Brain (organoid and tissue), 16 donors: ENCODE measurements at places on chromosomes 16 and 17.

DNA sequence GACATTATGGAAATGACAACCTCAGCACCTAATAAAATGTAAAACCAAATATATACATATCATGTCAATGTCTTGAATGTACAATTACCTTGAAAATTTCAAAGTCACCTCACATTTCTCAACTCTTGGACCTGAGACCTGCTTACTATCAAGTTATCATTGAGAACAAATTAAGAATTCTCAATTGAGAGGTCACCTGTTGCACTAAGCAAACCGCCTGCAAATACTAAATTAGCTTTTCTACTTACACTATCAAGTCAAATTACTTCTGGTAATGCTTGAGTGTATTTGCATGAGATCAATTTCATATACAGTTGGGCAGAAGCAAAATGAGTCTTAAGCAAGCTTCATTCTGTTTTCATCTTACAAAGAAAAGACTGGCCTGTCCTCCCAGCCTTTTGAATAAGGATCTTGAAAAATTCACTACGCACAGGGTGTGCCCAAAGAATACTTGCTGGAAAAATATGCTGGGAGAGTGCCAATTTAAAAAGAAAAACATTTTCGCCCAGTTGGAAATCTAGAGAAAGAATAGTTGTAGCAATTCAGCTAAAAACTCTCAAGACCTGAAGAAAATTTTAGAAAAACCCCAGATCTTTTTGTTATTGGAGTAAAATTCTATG, 35.7 kb downstream of the KANSL1 start:
- peak; percentile 25 for DNase-seq

GRCh38 chr17:1807890-1808289, 21.8 kb downstream of the SMYD4 start:
- DNase-seq, result no peak

DNA sequence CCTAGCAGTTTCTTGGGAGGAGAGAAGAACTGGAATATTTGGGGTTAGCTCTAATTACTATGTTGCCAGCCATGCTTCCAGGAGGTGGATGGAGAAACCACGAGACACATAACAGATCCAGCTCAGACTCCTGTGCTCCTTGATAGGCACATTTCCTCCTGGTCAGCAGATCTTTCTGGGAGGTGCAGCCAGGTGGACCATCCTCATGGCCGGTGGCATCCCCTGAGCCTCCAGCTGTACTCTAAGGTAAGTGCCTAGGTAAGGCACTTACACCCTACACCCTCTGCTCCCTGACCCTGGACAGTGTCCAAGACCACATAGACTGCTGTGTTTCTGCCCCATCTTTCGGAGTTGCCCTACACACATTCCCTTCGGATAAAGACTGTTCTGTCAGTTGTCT, 27.1 kb upstream of the N4BP1 start:
- DNase-seq, result no peak

DNA sequence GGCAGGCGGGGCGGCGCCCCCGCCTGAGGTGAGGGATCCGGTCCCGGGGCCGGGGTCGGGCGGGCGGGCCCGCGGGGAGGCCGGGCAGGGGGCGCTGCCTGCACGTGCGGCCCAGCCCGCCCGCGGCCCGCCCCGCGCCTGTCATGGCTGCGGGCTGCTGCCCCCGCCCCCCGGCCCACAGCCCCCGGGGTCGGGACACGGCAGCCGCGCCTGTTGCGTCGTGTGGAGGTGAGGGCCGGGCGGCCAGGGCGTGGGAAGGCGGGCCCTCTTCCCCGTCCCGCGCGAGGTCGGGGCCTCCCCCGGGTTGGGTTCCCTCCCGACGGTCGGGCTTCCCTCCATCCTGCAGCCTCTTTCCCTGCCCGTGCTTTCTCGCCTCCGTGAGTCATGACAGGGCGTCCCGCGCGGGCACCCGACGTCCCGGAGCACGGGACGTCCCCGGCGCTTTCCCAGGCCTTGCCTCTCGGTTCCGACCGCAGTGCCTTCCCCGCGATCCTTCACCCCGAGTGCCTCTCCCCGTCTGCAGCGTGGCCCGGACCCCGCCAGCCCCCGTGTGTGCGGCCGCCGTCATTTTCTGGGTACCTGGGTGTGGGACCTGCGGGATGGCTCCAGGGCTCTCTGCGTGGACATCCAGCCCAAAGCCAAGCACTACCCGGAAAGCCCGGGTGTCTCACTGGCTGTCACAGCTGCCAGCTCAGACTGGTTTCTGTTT, 76.7 kb downstream of the CHD9 start:
- DNase-seq, result peak; percentile 53

DNA sequence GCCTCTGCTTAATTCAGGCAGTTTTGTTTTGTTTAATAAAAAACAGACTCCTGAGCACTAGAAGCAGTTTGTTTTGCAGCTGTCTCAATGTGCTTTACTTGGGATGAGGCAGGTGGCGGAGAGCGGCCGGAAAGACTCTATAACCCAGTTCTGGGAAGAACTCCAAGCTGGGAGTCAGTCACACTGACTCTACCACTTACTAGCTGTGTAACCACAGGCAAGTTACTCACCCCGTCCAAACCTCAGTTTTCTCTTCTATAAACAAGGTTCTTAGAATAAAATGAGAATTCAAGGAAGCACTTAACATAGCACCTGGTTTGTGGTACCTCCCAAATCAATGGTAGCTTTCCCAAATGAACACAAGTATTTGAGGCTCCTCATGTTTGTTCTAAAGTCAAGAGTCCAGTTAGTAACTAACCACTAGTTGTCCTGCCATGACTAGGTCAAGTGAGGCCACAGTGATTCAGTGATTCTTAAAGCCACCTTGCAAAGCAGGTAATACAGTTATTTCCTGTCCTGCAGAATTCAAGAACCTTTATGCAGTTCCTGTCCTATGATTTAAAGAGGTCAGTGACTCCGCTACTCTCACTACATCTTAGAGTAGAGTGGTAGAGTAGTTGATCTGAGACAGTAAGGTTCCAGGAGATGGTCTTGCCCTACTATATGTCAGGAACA, 2.7 kb downstream of the TXNDC17 start:
- DNase-seq, result no peak

DNA sequence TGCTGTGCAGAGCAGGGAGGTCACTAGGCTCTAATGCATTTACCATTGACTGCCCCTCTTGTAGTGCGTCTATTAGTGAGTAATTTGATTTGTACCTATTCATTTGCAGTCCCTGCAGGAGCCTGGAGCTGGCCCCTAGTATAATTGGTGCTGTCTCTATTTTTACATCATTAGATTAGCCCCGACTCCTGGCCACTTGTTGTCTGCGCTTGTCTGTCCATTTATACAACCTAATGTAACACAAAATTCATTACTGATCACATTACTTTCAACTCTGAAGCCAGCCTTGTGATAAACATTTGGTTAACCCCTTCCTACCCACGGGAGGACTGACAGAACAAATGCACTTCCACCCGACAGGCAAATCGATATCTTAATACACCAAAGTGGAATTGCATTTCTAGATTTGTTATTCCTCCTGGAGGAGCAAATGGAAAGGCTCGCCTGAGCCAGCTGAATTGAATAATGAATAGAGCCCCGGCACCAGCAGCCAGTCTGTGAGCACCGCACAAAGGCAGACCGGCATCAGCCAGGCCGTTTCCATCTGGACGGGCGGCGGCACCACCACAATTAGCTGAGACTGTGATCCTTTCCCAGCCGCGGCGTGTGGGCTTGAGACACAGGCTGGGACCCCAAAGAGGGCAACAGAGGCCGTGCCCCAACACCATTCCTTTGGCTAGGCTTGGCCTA, 18.7 kb upstream of the TBX2 start:
- peak; percentile 79 for DNase-seq

- DNase-seq, result no peak
These were observed 17.5 kb downstream of the COQ7 start for GRCh38 chr16:19084879-19085278.

DNA sequence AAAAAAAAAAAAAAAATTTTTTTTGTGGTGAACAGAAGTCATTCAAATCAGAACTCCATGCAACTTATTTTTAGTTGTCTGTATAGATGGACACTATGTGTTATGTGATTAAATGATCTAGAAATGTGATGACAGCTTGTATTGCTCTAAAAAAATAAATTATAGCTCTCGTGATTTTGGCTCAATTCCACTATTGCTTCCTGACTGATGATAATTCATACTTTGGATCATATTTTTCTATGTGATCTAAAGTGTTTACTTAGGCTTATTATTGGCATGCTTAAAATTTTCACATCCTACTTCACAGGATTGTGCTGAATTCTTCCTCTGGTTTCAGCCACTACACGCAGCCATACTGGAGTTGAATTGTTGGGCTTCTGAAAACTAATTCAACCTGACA, 76.8 kb downstream of the RPGRIP1L start:
- DNase-seq, result no peak

GRCh38 chr16:85036236-85037049, 8.8 kb downstream of the KIAA0513 start:
- no peak for DNase-seq

DNA sequence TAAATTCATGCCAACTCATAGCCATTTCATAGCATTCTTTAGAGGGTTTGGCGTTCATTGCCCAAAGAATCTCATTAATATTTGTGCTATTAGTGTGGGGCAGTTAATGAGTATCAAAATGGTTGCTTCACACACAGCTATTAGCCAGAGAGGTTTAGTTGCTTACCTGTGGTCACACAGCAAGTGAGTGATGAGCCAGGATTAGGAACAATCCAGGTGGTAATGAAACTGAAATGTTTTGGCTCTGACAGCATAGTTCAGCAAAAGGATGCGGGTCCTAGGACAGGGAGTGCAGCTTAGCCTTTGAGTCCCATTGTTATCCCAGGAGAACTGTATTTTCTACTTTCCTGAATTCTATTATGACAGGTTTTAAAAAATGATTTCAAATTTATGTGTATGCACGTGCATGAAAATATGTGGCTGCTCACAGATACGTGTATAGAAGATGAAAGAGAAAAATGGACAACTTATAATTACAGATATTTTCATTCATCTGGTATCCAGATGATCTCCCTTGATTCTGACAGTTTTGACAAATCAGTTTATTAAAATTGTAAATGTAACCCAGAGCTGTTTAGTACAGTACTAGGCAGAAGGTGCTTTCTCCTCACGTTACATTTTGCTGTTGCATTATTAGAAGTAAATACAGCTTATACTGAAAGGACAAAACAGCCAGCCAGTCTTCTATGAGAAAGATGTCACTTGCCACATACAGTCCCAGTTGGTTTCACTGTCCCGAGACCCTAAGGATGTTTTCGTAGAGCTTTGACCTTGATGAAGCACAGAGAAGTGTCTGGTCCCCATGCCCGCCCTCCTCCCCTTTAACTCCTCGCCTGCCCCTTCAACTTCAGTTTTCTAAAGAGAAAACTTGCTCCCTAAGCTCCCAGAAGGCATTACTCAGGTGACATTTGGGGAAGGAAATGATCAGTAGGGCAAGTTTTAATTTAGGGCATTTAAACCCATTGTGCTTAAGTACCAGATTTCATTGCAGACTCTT, 99.8 kb upstream of the TBX2 start:
- DNase-seq, result no peak

DNA sequence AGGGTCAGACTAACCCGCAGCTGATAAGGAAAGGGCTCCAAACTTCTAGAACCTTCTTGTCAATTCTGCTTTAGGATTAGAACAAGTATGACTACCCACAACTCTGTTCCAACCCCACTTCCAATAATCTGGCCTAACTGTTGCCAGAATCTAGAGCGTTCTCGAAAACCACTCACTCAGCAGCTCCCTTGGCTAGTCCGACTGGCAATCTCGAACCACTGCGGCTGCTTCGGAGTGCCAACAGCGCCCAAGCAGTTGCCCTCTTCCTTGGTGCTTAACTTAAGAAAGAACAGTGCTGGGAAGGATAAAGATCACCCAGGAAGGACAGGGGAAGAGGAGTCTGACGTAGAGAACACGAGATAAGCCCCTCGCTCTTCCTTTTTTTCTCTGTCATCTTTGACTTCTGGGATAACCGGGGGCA, 818 bp downstream of the DNAJC7 start:
- no peak for DNase-seq

- peak; percentile 65 for DNase-seq
These were observed 13.8 kb downstream of the C17orf50 start for GRCh38 chr17:35774499-35774898.

DNA sequence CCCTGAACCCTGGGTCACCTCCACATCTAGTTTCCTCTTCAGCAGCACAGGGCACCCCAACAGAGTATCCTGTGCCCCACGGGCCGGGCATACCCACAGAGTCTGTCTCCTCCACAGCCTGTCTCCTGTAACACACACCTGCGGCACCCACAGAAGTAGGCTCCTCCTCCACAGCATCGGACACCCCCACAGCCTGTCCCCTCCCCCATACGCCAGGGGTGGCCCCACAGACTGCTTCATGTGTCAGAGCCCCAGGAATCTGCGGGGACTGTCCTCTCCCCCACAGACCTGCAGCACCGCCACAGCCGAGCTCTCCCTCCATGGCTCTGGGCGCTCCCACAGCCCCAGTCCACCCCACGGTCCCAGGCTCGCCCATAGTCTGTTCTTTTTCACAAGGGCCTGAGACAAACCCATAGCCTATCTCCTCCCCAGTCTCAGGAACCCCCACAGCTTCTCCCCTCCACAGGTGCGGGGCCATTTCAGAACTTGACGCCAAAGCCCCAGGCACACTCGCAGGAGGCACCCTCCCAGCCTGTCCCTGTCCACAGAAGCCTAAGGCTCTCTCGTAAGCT, 1.4 kb downstream of the KIAA0753 start:
- no peak for DNase-seq

DNA sequence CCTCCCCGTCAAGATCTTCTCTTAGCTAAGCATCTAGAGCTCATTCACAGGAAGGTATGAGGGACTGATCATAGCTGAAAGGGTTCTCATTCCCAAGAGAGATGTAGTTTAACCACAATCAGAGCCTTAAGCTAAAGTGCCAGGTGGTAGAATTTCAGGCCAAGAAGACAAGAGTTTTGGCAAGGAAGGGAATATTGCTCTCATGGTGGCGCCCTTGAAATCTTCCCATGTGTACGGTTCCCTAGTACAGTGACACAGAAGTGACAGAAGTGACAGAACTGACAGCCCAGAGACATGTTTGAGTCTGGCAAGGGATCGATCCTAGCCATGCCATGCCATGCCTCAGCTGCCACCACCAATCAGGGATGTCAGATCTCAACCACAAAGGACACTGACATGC, 2.5 kb downstream of the GRIN2C start:
- DNase-seq, result no peak

DNA sequence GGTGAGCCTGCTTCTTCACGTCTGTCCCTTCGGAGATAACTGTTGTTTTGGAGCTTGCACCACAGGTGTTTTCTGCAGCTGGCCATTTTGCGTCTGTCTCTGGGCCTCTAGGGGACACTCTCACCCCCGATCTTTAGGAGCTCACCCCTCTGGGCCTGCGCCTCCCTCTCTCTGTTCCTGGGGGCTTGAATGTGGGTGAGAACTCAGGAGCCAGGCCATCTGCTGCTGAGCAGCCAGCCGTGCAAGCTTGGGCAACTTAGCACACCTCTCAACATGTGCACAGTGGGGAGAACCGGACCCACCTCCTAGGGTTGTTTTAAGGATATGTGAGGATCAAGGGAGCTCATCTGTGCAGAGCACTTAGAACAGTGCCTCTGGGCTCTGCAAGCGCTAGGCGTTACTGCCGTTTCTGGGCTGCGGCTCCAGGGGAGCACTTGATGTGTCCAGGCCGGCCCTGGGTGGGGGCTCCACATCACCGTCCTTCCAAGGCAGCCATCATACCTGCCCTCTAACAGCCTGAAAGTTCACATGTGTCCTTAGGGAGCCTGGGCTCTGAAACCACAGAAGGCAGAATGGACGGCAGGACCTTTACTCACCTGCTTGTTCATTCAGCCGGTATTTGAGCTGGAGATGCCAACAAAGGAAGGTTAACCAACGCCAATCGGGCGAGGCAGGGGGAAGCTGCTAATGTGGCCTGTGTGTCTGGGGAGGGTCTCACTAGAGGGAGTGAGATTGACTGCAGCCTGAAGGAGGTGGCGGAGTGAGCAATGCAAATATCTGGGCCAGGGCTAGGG, 66.3 kb downstream of the MRC2 start:
- no peak for DNase-seq
